ENCODE measurements at places on chromosomes 12 and 14.

GRCh38 chr14:64758025-64758521, 53.8 kb downstream of the PLEKHG3 start:
- DNase-seq: no peak

GRCh38 chr14:33393231-33393894, 454.7 kb downstream of the NPAS3 start:
- DNase-seq: no peak

- DNase-seq: no peak
Observed at GRCh38 chr14:64800000-64800399, 79.7 kb downstream of the SPTB start.

DNA sequence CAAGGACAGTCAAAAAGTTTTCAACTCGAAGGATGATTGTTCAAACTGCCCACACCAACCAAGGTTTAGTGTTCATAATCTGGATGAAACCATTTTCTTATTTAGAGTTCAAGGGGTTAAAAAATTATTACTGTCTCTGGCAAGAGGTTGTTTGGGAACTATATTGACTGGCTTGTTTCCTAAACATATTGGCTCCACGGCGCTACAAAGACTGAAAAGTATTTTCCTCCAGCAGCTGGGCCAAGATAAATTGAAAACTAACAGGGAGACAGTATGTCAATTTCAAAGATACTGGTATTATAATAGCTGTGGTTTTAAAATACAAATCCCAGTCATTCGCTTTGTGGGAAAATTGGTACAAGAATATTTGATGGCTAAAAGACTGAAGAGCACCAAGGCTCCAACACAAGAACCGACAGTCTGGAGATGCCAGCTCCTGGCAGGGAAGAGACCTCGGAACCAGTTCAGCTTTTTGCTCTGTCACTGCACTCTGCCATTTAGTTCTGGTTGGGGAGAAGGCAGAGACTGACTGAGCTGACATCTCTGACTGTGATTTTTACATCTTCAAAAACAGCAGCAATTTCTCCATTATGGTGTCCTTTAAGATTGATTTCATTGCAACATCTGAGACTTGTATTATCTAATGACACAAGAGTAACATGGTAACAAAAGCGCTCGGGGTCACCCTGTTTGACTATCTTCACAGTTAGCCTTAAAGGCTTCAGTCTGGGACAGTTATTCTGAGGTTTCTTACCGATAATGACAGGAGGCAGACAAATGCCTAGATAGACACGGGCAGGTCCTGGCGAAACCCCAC, 62.0 kb downstream of the ST8SIA1 start:
- no peak for DNase-seq

DNA sequence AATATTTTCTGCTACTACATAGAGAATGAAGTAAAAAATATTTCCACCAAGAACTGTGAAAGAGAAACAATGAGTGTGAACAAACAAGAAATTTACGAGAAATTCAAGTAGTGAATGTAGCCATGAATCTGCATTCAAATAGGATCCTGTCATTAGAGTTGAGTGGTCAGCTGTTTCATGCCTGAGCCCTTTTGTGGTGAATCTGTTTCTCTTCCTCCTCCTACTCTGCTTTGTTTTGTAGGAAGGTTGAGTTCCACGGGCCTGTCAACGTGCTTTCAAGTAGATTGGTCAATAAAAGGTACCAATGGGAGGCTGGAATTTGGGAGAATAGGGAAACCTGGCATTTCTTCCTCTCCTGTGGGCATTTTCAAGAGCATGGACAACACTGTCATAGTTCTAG, 1749.6 kb upstream of the FLRT2 start:
- no peak for DNase-seq

DNA sequence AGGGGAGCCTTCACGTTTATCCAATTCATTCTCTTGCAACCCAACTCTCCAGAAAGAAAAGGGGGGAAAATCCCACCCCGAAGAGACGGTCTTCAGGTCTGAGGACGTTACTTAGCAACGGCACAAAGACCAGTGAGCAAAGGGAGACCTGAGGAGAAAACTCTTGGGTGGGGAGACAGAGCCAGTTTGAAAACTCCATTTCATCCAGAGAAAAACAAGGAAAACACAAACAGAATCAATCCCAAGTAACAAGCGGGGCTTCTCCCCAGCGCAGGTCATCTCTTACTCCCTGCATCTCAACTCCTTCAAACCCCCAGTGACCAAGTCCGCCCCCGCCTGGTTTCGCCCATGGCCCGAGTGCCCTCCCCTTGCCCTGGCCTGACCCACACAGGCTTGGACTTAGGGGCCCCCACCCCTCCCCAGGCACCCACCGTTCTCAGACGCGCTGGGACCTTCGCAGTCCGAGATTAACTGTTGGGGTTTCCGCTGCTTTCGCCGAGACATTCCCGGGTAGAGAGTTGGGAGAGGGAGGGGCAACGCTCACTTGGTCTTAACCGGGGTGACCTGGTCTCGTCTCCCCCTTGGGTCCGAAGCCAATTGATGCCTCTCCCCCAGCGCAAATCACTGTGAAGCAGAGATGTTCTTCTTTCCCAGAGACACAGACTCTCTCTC, 10.4 kb upstream of the SALL2 start:
- no peak for DNase-seq

DNA sequence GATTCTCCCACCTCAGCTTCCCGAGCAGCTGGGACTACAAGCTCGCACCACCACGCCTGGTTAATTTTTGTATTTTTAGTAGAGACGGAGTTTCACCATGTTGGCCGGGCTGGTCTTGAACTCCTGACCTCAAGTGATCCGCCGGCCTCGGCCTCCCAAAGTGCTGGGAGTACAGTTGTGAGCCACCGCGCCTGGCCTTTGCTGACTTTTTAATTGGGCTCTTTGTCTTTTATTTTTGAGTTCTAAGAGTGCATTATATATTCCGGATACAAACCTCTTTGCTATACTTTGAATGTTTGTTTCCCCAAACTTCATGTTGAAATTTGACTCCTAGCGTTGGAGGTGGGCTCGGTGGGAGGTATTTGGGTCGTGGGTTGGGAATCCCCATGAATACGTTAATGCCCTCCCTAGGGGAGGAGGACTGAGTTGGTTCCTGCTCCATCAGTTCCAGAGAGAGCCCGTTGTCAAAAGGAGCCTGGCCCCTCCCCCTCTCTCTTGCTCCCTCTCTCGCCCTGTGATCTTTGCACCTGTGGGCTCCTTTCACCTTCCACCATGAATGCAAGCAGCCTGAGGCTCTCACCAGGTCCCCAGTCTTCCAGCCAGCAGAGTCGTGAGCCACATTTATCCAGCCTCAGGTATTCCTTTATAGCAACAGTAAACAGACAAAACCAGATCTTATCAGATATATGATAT, 103.2 kb upstream of the EVL start:
- no peak for DNase-seq

GRCh38 chr12:34402228-34402898, 380.1 kb downstream of the ALG10 start:
- DNase-seq: no peak

DNA sequence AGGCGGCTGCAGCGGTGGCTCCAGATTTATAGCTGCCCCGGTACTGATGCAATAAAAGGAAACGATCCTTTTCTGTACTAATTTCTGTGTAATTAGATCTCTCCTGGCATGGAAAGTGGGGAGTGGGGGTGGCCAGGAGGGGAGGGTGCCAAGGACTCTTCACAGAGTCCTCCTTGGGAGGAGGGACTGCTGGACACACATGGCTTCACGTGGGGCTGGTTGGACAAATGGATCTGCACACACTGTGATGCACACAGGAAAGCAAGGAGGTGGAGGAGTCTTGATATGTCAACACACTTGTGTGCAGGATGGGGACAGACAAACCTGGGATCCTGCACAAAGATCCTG, 23.8 kb upstream of the ATP5MC2 start:
- DNase-seq: no peak

GRCh38 chr12:69338120-69338859, 9.9 kb upstream of the LYZ start:
- DNase-seq: no peak

- DNase-seq: no peak
Observed at GRCh38 chr14:105739331-105740102, 213.1 kb downstream of the TMEM121 start.

- DNase-seq: no peak
Observed at GRCh38 chr12:70711831-70712230, 74.6 kb upstream of the PTPRB start.

DNA sequence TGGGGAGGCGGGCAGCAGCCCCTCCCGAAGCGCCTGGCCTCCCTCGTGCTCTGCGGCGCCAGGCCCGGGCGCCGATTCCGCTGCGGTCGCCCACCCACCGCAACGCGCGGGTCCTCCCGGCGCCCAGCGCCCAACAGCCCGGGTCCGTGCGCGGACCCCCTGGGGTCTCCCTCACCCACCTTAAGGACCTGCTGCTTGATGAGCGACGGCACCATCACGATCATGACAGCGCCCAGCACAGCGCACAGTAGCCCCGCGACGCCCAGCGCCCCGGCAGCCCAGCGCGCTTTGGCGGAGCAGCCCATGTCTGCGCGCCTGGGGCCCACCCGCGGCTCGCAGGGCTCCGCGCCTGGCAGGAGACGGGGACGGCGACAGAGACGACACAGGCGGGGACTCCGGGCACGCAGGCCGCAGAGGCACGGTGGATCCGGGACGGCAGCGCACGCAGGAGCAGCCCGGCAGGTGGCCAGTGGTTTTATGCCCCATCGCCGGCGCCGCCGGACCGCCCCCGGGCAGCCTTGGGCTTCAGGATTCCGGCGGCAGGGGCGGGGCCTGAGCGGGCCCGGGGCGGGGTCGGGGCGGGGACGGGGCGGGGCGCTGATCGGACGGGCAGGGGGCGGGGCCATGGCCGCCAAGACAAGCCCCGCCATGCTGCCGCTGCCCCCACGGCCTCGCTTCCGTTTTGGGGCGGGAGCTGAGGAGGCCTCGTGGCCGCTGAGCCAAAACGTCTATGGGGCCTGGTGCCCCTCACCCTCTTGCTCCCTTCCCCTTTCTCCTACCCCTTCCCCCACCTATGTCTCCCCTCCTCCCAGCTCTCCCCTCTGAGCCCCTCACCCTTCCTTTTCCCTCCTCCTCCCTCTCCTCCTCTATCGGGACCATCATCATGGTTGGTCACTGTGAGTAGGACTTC, at the start of gene SCARB1:
Gene SCARB1, minus strand, starts transcription at position 449 of the 910 bp plus-strand sequence. Its CDS starts 144 bp downstream, at position 305.
- peak; percentile 73 for DNase-seq

All from spinal cord (tissue), 10 donors.